ENCODE measurements at places on chromosomes 13 and 19. TPM values are rescaled to one million over a fixed set of nuclear protein-coding genes. Genes with fewer than 3 reads are reported as not detected.

ZNF69 gene
- total RNA-seq: 26.5 TPM

ZNF431 gene
- total RNA-seq: 9.1 TPM

ENOX1 gene
- 0.87 TPM for total RNA-seq

TLE6 gene
- 2.6 TPM for total RNA-seq

MATK gene
- 1.5 TPM for total RNA-seq
